ENCODE measurements at places on chromosomes 7 and 10. TPM values are rescaled to one million over a fixed set of nuclear protein-coding genes. Genes with fewer than 3 reads are reported as not detected.

The SPDYE5 gene
- total RNA-seq: not detected

The SPAM1 gene
- not detected for total RNA-seq

The BUB3 gene
- total RNA-seq: 257 TPM

The MSMB gene
- total RNA-seq: not detected

The TAX1BP1 gene
- 72.5 TPM for total RNA-seq

The AOAH gene
- total RNA-seq: 7.1 TPM

The NCF1 gene
- total RNA-seq: 1.8 TPM

The HMX3 gene
- 0.24 TPM for total RNA-seq

The CLDN15 gene
- total RNA-seq: 13.3 TPM

The MRC1 gene
- total RNA-seq: 0.06 TPM

- peak; percentile 85 for DNase-seq
Observed at GRCh38 chr10:119206603-119207365, 587 bp upstream of the GRK5 start.

GRCh38 chr7:128010391-128011127 lies 20.7 kb downstream of the LRRC4 start:
- no peak for DNase-seq

- DNase-seq: no peak
Observed at GRCh38 chr7:69276011-69276729, 322.1 kb upstream of the AUTS2 start.

- no peak for DNase-seq
Observed at GRCh38 chr10:62459072-62459471, 84.9 kb downstream of the ZNF365 start.

GRCh38 chr7:108802650-108803049 lies 233.0 kb downstream of the DNAJB9 start:
- DNase-seq: no peak

GRCh38 chr10:95247200-95247880 lies 43.5 kb downstream of the PDLIM1 start:
- DNase-seq: no peak

- DNase-seq: no peak
Observed at GRCh38 chr10:132070724-132071123, 5.0 kb downstream of the JAKMIP3 start.

GRCh38 chr10:52649511-52649910 lies 123.1 kb downstream of the MBL2 start:
- no peak for DNase-seq

- no peak for DNase-seq
Observed at GRCh38 chr10:93841961-93842360, 51.8 kb upstream of the SLC35G1 start.

GRCh38 chr10:68877482-68878110 lies 23.5 kb upstream of the DDX50 start:
- no peak for DNase-seq

DNA sequence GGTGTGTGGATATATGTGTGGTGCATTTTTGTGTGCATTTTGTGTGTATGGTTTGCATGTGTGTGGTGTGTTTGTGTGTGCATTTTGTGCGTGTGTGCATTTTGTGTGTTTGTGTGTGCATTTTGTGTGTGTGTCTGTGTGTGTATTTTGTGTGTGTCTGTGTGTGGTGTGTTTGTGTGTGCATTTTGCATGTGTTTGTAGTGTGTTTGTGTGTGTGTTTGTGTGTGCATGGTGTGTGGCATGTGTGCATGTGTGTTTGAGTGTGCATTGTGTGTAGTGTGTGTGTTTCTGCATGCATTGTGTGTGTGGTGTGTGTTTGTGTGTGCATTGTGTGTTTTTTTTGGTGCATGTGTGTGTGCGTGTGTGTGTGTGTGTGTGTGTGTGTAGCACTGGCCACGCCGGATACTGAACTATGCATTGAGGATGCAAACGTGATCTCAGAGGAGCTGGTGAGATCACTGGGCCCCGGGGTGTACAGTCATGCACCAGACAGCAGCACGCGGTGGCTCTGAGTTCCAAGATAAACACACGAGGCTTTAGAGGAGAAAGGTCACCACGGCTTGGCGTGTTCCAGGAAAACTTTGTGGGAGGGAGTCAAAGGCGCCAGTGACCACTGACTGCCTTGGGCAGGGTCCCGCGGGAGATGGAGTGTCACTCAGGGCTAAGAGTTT lies 106.6 kb upstream of the SHH start:
- no peak for DNase-seq

DNA sequence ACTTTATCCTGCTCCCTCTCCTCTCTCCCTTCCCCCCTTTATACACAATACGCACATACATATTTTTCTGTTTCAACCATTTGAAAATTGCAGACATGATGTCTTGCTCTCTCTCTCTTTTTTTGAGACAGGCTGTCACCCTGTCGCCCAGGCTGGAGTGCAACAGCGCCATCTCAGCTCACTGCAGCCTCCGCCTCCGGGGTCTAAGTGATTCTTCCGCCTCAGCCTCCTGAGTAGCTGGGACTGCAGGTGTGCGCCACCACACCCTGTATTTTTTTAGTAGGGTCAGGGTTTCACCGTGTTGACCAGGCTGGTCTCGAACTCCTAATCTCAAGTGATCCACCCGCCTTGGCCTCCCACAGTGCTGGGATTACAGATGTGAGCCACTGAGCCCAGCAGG lies 38.5 kb downstream of the KLHDC10 start:
- no peak for DNase-seq

DNA sequence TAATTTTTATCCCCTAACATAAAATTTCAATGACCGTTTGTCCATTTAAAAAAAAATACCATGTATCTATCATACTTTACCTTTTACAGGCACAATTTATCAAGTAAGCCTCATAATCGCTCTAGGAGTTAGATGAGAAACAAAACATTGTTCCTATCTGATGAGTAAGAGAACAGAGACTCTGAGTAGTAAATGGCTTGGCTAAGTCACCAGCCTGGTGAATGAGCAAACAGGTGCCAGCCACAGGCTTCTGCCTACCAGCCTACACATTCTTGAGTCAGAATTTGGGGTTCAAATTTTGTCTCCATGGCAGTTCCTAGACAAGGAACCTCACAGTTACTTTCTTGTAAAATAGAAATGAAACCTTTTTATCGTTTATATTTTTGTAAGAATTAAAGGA lies 235.4 kb downstream of the HGF start:
- no peak for DNase-seq

- no peak for DNase-seq
Observed at GRCh38 chr7:116812860-116813259, 49.5 kb upstream of the CAPZA2 start.

DNA sequence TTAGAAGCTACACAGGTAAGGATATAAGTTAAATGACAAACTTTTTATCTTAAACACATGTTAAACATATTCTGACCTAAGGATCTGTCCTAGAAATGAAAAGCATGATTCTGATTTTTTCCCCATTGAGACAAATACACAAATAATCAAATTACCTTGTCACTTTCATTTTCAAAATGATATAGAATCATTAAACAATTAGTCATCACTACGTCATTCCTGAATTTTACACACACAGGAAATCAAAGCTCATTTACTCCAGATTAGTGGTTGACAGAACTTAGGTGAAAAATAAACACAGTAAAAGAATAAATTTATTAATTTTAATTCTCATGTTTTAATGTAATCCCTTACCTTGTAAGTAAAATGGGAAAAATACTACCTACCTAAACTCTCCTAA lies 89.0 kb downstream of the AASS start:
- DNase-seq: no peak

DNA sequence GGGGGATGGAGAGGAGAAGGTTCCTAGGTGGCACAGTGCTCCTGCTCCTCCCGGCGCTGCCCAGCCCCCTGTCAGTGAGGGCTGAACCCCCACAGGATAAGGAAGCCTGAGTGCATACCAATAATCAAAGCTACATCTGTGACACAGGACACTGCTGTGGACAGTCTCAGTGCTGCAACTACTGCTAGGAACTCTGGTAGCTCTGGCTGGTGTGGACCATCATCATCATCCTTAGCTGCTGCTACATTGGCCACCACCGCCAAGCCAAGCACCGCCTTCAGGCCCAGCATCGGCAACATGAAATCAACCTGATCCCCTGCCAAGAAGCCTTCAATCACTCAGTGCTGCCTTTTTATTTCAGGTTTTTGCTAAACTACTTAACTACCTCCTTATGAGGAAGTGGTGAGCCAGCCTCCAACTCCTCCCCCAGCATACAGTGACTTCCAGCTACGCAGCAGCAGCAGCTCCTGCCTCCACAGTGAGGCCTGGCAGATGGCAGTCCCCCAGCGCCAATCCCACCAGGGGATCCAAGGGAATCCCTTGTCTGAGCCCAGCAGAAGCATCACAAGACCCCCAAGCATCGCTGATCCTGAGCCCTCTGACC lies 32.1 kb upstream of the SLC26A4 start:
- DNase-seq: no peak

DNA sequence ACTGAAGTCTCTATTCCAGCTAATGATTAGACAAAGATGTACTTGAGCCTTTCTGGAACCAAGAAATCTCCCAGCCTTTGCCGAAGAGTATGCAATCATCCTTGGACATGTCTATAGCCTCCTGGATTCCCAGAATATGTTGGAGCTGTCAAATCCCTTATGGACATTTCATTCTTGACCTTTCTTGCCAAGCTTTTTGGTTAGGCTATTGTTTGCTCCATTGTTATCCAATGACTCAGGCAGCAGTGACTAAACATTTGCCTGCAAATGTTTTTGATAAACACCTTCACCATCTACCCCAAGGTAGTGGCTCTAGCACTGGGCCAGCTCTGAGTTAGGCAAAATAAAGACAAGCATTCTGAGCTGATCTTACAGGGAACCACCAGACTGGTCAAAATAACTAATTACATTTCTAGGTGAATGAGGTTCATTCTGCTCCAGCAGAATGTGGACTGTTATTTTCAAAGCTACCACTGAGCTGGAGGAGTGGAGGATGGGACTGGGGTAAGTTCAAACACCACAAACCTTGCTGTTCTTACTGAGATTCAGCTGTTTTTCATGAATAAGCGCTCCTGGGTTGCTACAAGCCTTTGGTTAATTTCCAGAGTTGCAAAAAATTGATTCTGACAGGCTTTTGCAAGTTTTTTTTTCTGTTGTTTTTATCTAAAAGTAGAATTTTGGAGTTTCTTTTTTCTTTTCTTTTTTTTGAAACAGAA lies 81.0 kb downstream of the TMEM270 start:
- DNase-seq: no peak

- no peak for DNase-seq
Observed at GRCh38 chr7:12729112-12729511, 41.7 kb downstream of the ARL4A start.

DNA sequence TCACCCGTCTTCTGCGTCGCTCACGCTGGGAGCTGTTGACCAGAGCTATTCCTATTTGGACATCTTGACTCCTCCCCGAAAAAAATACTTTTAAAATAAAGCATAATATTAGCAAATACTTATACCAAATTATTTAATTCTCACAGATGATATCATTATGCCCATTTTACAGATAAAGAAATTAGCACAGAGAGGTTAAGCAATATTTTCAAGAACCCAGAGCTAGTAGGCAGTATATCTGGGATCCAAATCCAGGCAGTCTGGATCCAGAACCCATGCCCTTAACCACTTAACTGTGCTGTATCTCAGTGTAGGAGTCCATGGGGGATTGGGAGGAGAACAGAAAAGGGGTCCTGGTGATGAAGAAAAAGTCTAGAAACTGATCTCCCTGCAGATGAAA lies 6.1 kb downstream of the IQUB start:
- no peak for DNase-seq

DNA sequence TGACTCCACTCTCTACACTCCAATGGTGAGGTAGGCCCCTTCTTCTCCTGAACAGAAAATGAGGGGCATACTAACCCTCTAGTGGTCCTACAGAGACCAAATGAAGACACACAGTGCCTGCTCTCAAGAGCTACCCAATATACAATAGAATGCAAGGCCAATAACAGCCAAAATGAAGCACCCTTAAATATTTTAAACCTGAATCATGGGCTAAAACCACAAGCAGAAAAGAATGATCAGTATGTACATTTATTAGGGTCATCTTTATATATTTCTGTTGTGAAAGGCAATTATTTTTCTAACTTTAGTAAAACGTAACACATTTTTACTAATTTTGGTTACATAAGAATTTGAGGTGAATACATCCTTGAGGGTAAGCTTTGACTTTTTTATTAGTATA lies 49.9 kb upstream of the COL1A2 start:
- no peak for DNase-seq

DNA sequence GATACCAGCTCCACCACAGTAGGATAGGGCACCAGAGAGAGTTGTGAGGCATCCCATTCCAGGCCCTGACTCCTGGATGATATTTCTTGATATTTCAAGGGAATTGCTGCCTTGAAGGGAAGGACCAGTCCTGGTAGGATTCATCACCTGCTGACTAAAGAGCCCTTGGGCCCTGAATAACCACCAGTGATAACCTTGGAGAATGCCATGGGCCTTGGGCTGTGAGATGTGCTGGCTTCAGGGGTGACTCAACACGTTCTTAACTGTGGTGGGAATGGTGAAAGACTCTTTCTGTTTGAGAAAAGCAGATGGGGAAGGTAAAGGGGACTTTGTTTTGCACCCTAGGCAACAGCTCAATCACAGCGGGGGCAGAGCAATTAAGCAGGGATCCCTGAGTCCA lies 21.4 kb upstream of the ASZ1 start:
- no peak for DNase-seq

DNA sequence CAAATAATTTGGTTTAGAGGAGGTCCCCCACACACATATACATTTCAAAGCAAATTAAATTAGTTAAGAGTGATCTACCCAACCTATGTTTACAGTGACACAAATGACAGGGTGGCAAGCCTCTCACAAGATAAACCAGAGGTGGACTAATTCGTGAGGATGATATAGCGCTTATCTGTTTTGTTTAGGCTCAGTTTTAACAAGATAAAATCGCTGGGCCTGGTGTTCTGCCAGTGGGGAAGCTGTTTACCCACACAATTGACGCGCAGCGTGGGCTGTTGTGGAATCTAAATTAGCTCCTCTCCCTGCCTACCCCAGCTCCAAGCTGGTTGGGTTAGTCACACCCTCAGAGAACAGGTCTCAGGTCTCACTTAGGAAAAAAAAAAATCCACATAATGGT lies 16.7 kb upstream of the PLXNA4 start:
- no peak for DNase-seq

GRCh38 chr7:21754963-21755362 lies 190.7 kb downstream of the CDCA7L start:
- no peak for DNase-seq

DNA sequence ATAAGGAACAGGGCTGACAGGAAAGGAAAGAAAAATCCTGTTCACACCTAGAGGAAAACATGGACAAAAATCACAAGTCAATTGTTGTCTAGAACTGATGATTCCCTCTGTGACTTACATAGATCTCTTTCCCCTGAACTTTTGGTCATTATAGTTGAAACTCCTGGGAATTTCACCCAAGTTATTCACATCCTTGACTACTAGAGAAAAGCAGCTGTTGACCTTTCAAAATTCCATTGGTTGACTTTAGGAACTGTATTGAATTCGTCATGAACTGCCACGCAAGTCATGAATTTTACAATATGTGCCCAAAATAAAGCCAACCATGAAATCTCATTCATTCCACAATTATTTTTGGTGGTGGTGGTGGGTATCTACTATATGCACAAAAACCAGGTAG lies 104.3 kb downstream of the UBE2H start:
- no peak for DNase-seq

DNA sequence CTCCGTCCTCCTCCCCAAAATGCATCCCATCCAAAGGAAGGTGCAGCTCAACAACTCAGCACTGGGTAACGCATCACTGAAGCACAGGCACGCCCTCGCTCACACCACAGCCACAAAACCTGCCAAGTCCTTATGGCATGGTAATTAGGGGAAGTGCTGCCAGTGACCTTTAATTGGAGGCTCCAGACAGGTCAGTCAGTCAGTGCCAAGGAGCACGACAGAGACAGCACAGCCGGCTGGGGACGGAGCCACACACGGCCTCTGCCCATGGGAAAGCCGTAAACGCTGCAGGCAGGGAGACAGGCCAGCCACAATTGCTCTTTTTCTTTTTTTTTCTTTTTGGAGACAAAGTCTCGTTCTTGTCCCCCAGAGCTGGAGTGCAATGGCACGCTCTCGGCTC lies 146.5 kb downstream of the MAD1L1 start:
- DNase-seq: no peak
